ENCODE measurements at places on chromosomes 12 and 14.

DNA sequence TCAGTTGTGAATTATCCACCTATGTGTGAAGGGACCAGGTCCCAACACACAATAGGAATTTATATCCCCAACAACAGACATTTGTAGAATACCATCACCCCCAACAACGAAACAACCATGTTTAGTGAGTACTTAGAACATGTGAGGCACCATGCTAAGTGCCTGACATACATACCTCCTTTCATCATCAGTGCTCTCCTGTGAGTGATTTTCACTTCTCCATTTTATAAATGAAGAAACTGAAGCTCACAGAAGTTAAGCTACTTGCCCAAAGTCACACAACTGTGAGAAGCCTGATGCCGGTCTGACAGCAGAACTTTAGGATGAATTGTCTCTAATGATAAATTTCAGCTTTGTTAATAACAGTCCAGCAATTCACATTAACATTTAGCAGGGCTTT lies 35.4 kb downstream of the SPTB start:
- H3K4me3 ChIP-seq: no peak overlapping the region
- DNase-seq: no peak
- no peaks in the 10 kb centered on the region for H3K36me3 ChIP-seq
- H3K27me3 ChIP-seq: no peaks in the 10 kb centered on the region
- H3K27ac ChIP-seq: peak overlapping the region; percentile 20

GRCh38 chr12:16269946-16270345 lies 7.5 kb downstream of the SLC15A5 start:
- no peaks in the 10 kb centered on the region for H3K4me1 ChIP-seq
- H3K36me3 ChIP-seq: no peaks in the 10 kb centered on the region
- H3K27ac ChIP-seq: no peak overlapping the region

GRCh38 chr14:75515629-75515996 lies 6.7 kb upstream of the BATF start:
- no peak for DNase-seq
- H3K27me3 ChIP-seq: no peaks in the 10 kb centered on the region
- H3K4me3 ChIP-seq: no peak overlapping the region
- no peak overlapping the region for H3K27ac ChIP-seq

- no peaks in the 10 kb centered on the region for H3K4me1 ChIP-seq
- no peak overlapping the region for H3K4me3 ChIP-seq
- DNase-seq: no peak
- H3K27me3 ChIP-seq: no peaks in the 10 kb centered on the region
Measured at GRCh38 chr14:87952307-87953094, 40.5 kb downstream of the GALC start.

- no peak overlapping the region for H3K4me3 ChIP-seq
- H3K36me3 ChIP-seq: no peaks in the 10 kb centered on the region
- no peak overlapping the region for H3K27ac ChIP-seq
- no peak for DNase-seq
Measured at GRCh38 chr14:24411443-24412389, 12.9 kb downstream of the NYNRIN start.

GRCh38 chr12:24649634-24650033 lies 299.3 kb downstream of the BCAT1 start:
- no peaks in the 10 kb centered on the region for H3K4me1 ChIP-seq
- no peak overlapping the region for H3K4me3 ChIP-seq
- H3K36me3 ChIP-seq: no peaks in the 10 kb centered on the region
- H3K27ac ChIP-seq: no peak overlapping the region
- H3K27me3 ChIP-seq: no peaks in the 10 kb centered on the region
- no peak for DNase-seq

DNA sequence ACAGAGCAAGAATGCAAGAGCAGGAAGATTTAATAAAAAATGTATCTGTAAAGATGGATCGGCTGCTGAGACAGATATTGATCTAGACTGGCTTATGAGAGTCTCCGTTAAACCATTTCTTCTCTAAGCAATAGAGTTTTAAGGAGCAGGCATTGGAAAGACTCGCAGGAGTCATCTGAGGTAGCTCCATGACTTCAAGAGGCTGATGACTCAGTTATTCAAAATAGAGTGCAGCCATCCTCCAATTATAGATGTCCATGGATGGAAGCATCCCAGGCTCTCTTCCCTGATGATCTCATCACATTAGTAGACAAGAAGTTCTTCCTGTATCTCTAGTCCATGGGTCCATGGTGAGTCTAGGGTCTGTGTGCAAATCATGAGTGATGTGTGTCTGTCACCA lies 638.3 kb upstream of the TMEM132C start:
- no peak overlapping the region for H3K27ac ChIP-seq
- DNase-seq: no peak
- H3K4me3 ChIP-seq: no peak overlapping the region
- H3K27me3 ChIP-seq: no peaks in the 10 kb centered on the region
- no peaks in the 10 kb centered on the region for H3K36me3 ChIP-seq

DNA sequence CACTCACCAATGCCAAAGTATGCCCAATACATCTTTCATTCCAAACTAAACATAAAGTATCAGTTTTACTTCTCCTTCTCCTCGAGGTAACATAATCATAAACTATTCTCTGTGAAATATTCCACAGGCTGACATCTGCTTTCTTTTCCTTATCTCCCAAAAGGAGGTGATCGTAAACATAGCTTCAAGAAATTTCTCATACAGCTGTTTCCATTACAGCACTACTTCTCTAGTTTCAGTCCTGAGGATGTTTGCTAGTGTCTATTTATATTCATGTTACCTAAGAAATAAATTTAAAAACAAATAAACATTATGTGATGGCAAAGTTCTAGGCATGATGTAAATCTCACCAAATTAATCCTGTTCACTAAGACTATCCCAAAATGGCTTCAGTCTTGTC lies 90.1 kb upstream of the CPSF6 start:
- no peak overlapping the region for H3K27ac ChIP-seq
- peaks cover 2% of the 10 kb centered on the region for H3K4me1 ChIP-seq
- no peak for DNase-seq
- no peak overlapping the region for H3K4me3 ChIP-seq
- no peaks in the 10 kb centered on the region for H3K36me3 ChIP-seq

DNA sequence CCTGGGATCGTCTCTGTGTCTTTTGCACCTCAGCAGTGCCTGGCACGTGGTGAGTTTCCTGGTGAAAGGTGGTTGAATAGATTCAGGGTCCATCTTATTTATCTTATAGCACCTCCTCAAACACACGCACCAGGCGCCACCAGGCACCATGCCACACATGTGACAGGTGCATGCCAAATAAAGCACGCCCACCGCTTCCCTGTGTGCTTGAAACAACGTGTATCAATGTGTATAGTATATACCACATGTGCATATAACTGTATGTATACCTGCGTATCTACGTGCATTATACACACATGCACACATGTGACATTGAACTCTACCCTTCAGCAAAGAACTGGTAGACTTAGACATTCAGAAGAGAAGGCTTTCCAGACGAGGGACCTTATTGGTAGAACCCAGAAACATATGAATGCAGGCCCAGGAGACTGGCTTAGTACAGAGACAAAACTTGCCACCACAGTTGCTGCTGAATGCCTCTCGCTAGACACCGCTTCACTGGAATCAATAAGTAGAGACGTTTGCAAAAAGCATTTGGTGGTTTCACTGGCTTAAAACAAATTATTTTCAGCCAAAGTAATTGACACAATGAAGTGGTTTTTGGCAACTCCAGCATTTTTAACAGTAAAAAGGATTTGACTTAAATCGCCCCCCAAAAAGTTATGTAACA lies 10.0 kb downstream of the EML1 start:
- H3K36me3 ChIP-seq: no peaks in the 10 kb centered on the region
- H3K4me1 ChIP-seq: no peaks in the 10 kb centered on the region
- H3K27ac ChIP-seq: no peak overlapping the region
- H3K27me3 ChIP-seq: no peaks in the 10 kb centered on the region
- no peak for DNase-seq
- H3K4me3 ChIP-seq: no peak overlapping the region

- H3K4me1 ChIP-seq: no peaks in the 10 kb centered on the region
- H3K4me3 ChIP-seq: no peak overlapping the region
- H3K27ac ChIP-seq: no peak overlapping the region
- no peaks in the 10 kb centered on the region for H3K27me3 ChIP-seq
Measured at GRCh38 chr12:23707270-23707669, 242.2 kb downstream of the SOX5 start.

- no peaks in the 10 kb centered on the region for H3K36me3 ChIP-seq
- H3K4me1 ChIP-seq: peaks cover 28% of the 10 kb centered on the region
- H3K27ac ChIP-seq: no peak overlapping the region
- no peaks in the 10 kb centered on the region for H3K27me3 ChIP-seq
- no peak for DNase-seq
Measured at GRCh38 chr12:806200-806791, 53.9 kb downstream of the WNK1 start.

GRCh38 chr12:43029971-43030370 lies 440.4 kb upstream of the PRICKLE1 start:
- no peaks in the 10 kb centered on the region for H3K36me3 ChIP-seq
- no peaks in the 10 kb centered on the region for H3K27me3 ChIP-seq
- H3K4me1 ChIP-seq: no peaks in the 10 kb centered on the region

DNA sequence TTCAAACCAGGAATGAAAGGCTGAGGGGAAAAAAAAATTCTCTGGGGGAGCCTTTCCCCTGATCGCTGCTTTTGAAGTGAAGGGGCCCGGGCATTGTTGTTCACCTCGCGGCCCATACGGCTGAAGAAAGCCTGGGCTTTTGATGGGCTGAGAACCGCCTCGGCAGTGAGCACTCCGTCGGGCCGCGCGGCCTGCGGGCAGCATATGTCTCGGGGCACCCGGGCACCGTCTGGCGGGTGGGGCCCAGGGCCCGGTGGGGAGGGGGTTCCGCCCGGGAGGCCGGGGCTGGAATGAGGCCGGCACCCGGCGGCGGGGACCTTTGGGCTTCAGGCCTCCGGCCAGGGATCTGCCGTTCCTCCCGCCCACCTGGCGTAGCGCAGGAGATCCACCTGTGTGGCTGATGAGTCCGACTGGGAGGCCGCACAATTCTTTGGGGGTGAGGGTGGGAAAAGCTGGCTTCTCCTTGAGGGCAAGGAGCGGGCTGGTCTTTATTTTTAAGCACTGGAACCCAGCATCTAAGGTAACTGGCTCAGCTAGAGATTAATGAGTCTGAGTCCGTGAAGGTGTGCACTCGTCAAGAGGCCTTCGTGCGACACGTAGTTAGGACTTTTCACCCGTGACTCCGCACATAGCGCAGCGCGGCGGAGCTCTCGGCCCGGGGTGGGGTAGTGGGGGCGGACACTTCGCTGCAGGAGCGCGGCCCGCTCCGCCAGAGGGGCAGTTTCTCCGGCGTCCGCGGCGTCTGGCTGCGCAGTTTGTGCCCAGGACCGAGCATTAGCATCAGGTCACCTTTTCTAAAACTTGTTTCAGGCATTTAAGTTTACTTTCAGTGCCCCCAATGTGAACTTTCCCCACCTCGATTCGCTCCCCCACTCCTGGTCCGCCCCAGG lies 10.6 kb downstream of the FOXA1 start:
- H3K4me3 ChIP-seq: no peak overlapping the region
- no peak for DNase-seq
- no peaks in the 10 kb centered on the region for H3K36me3 ChIP-seq
- no peaks in the 10 kb centered on the region for H3K27me3 ChIP-seq
- no peak overlapping the region for H3K27ac ChIP-seq

- no peak for DNase-seq
- H3K4me3 ChIP-seq: no peak overlapping the region
- no peaks in the 10 kb centered on the region for H3K36me3 ChIP-seq
- H3K27ac ChIP-seq: no peak overlapping the region
- no peaks in the 10 kb centered on the region for H3K4me1 ChIP-seq
- no peaks in the 10 kb centered on the region for H3K27me3 ChIP-seq
Measured at GRCh38 chr12:5798242-5799015, 146.6 kb downstream of the ANO2 start.

GRCh38 chr14:57189070-57189469 lies 79.6 kb downstream of the EXOC5 start:
- H3K27ac ChIP-seq: no peak overlapping the region
- H3K4me3 ChIP-seq: no peak overlapping the region
- no peaks in the 10 kb centered on the region for H3K27me3 ChIP-seq
- DNase-seq: no peak
- no peaks in the 10 kb centered on the region for H3K4me1 ChIP-seq

DNA sequence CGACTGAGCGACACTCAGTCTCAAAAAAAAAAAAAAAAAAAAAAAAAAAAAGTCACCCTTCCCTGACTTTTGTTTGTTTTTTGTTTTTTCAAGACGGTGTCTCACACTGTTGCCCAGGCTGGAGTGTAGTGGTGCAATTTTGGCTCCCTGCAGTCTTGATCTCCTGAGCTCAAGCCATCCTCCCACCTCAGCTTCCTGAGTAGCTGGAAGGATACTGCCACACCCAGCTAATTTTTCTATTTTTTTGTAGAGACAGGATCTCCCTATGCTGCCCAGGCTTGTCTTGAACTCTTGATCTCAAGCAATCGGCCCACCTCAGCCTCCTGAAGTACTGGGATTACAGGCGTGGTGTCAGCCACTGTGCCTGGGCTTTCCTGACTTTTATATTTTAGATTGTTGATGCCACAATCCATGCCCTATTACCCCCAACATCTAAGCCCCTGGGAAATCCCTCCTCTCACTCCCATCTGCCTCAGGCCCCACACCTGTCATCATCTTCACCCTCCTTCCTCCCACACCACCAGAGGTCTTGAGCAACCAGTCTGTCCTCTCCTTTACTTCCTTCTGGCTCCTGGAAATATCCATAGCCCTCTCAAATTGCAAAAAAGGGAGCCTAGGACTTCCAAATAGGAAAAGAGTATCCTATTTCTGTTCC lies 7.8 kb downstream of the IKZF4 start:
- H3K27me3 ChIP-seq: no peaks in the 10 kb centered on the region
- H3K27ac ChIP-seq: no peak overlapping the region
- DNase-seq: no peak
- H3K36me3 ChIP-seq: no peaks in the 10 kb centered on the region
- no peaks in the 10 kb centered on the region for H3K4me1 ChIP-seq

DNA sequence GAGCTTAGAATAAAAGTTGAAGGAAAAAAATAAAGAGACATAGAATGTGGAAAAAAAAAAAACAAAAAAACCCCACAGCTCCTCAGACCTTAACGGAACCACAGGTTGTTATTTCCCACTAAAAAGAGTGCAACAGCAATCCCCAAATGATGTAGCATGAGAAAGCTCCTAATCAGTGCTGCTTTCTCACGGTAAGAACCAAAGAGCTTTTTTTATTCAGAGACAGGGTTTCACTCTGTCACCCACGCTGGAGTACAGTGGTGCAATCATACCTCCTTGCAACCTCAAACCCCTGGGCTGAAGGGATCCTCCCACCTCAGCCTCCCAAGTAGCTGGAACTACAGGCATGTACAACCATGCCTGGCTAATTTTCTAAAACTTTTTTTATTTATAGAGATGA lies 13.3 kb downstream of the NDUFA12 start:
- H3K27me3 ChIP-seq: no peaks in the 10 kb centered on the region
- peaks cover 4% of the 10 kb centered on the region for H3K36me3 ChIP-seq
- no peaks in the 10 kb centered on the region for H3K4me1 ChIP-seq

DNA sequence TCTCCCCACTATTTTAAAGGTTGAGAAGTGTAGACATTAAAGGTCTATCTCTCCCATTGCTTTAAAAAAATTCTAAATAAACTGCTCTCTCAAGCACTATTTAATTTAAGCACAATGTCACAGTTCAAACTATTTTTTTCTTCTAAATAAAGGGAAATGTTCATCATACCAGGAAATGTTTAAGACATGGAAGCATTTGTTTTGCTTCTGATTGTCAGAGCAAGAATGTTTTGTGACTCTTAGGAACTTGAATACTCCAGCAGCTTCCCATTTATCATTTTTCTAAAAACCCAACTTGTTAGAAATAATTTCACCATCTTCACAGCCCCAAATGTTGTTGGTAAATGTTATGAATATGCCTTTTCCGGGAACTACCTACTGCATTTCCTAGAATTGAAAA lies 121.8 kb upstream of the NTF3 start:
- no peak for DNase-seq
- no peak overlapping the region for H3K4me3 ChIP-seq
- no peak overlapping the region for H3K27ac ChIP-seq
- no peaks in the 10 kb centered on the region for H3K27me3 ChIP-seq
- no peaks in the 10 kb centered on the region for H3K4me1 ChIP-seq

- DNase-seq: peak; percentile 7
- no peaks in the 10 kb centered on the region for H3K27me3 ChIP-seq
- no peak overlapping the region for H3K4me3 ChIP-seq
- H3K36me3 ChIP-seq: peaks cover 2% of the 10 kb centered on the region
Measured at GRCh38 chr12:107736914-107737313, 24.0 kb downstream of the PRDM4 start.

All from MM.1S (cell line).